ENCODE measurements at places on chromosomes 7 and 10.
A peak's percentile ranks its signal among the peaks of the same experiment; 100 is the strongest.

DNA sequence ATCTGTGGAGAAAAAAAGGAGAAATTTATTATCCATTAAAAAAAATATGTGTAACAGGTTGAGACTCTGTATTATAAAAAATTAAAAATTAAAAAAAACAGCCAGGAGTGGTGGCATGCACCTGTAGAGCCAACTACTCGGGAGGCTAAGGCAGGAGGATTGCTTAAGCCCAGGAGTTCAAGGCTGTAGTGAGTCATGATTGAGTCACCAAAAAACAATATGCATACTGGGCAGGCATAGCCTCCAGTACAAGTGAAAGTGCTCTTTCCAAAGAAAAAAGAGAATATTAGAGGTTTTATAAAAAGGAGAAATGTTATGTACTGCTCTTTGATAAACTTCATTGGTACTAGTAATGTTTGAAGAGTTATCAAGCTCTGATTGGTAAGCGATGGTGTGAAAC is 647.1 kb upstream of the ZWINT start:
- no peak for DNase-seq

DNA sequence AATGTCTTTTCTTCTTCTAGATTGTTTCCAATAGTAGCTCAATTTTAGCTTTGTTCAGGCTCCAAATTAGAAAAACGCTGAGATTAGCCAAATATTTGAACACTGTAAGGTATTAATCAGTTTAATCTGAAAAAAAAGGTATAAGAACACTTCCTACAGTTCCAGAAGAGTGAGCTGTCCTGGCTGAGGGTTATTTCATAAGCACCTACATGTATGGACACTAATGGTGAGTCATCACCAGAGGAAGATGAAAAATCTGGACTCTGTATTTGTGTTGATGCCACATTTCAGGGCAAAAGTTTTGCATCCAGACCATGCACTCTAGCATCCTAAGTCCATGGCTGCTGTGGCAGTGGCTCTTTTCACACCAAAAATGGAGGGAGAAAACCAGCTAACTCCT is 189.5 kb downstream of the ANKRD30A start:
- DNase-seq: no peak

GRCh38 chr10:99365736-99366135 is 36.6 kb downstream of the CNNM1 start:
- DNase-seq: peak; percentile 45

DNA sequence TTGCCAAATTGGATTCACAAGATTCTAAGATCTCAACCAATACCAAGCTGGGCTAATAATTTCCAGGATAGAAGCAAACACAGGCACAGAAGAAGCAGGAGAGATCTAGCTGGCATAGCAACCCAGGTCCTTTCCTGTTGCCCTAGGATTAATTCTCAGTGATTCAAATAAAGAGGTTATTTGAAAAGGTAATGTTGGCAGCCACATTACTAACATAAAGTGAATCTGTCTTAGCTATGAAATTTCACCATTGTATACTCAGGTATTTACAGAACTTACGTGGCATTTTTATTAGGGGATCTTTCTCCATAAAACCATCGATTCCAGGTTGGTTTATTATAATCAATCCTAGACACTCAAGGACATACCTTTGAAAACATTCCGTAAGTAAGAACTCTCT is 379.3 kb upstream of the POM121L12 start:
- no peak for DNase-seq

Data from cerebellar cortex (tissue), 1 donor.